Left lung (tissue), 14 donors: ENCODE measurements at places on chromosomes 11 and 22.

- DNase-seq = no peak
Measured at GRCh38 chr11:116857316-116857715, 19.9 kb upstream of the APOA1 start.

DNA sequence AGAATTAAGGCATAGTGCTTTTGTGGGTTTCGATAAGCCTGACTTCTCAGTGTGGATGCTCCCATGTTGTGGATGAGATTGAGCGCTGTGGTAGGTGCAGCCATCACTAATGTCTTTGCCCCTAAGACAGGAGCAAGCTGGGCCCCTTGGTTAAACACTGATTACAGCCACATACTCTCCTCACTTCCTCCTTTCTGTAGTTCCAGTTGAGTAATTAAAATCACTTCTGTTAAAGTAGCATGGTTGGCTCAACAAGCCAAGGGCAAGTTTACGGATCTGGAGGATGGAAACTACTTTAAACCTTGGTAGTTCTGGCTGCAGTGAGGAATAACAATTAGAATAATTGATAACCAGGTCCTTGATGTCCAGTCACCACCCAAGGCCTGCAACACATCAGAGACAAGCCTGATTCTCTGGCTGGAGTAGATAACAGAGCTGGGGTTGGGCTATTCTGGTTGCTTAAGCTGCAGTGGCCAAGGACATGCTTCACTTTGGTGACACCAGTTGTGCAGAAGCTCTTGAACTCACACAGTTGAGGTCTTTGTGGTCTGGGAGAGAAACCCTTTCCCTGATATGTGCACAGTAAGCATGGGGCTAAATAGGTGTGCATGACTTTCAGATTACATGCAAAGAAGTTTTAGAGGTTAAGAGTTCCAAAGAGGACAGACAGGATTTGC is 81.3 kb downstream of the KIRREL3 start:
- DNase-seq = no peak

GRCh38 chr22:35840302-35840739 is 122.6 kb downstream of the APOL5 start:
- DNase-seq = peak; percentile 86

- DNase-seq = no peak
Measured at GRCh38 chr11:113895367-113896155, 9.0 kb upstream of the HTR3B start.
